Stimulated activated CD4-positive, alpha-beta T cell treated with anti-CD3 and anti-CD28 coated beads, Interleukin-12 subunit alpha, Interleukin-12 subunit beta, amount 100 ng/mL, for 24 hours (primary cell): ENCODE measurements at places on chromosomes 1 and 21.

- DNase-seq, result no peak
Measured at GRCh38 chr1:107934578-107934977, 30.4 kb downstream of the VAV3 start.

DNA sequence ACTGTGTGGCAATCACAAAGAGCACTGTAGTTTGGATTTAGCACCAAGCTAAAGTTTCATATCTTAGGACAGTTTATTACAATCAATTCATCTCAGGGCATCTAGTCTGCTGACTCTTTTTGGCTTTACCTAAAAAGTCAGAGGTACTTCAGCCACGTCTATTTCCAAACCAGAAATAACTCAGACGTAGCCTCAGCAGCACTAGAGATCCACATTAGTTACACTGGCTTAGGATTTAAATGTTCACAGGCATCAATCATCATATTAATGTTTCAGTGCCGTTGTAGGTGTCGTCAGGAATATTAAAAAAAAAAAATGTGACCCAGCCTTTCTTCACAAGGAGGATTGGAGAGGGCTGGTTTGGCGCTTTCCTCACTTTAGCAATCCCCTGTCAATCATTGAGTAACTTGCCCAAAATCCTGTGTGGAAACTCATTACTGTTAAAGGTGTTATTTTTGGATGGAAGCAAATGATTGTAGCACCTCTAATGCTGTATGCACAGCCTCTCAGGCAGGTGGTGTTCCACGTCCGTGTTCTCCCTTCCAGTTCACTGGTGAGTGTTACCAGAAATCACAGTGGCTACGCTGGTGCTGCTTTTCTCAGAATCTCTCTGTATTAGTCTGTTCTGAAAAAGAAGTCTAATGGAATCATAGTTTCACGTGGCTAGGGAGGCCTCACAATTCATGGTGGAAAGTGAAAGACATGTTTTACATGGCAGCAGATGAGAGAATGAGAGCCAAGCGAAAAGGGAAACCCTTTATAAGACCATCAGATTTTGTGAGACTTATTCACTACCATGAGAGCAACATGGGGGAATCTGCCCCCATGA is 45.4 kb downstream of the NEK7 start:
- peak; percentile 4 for DNase-seq

- no peak for DNase-seq
Measured at GRCh38 chr21:46151261-46151988, 4.0 kb downstream of the FTCD start.

- DNase-seq, result peak; percentile 7
Measured at GRCh38 chr1:230972855-230973271, 5.8 kb downstream of the TTC13 start.

DNA sequence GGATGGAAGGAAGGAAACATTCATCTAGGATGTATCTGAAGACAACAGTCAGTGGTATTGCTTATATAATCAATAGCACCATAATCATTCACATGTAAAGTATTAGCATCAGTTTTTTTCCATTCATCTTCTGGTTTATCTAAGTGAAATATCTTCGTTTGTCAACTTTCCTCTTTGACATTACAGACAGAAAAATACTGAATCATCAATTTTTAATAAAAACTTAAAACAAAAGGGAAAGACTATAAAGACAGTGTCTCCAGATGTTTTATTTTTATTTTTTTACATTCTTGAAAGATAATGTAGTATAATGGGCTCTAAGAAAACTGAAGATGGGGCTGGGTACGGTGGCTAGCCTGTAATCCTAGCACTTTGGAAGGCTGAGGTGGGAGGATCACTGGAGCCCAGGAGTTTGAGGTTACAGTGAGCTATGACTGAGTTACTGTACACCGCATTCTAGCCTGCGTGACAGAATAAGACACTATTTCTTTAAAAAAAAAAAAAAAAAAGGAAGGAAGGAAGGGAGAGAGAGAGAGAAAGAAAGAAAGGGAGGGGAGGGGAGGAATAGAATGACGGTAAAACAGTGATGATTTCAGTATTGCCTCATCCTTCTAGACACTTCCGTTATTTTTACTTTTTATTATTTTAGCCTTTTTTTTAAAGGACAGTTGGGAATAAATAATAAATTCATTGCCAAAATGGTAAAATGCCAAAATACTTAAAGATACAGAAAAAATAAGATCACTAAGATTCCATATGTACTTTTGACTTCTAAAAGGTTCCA is 89.5 kb downstream of the NRIP1 start:
- DNase-seq, result no peak

DNA sequence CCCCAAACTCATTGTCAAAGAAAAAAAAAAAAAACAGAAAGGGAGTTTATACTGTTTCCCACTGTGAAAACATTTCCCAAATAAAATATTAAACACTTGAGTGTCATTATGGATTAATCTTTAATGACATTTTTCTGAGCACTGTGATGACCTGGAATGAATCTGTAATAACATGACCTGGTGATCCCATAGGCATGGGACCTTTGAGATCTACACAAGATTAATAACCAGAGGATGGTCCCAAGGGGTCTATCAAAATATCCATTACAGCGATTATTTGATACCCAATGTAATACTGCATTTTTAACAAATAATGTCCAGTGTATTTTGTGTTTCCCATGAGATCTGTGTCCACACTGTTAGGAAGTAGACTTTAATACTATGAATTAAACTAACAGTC is 32.4 kb upstream of the NCAM2 start:
- DNase-seq, result no peak

GRCh38 chr1:117124661-117125060 is 3.1 kb upstream of the TRIM45 start:
- no peak for DNase-seq

DNA sequence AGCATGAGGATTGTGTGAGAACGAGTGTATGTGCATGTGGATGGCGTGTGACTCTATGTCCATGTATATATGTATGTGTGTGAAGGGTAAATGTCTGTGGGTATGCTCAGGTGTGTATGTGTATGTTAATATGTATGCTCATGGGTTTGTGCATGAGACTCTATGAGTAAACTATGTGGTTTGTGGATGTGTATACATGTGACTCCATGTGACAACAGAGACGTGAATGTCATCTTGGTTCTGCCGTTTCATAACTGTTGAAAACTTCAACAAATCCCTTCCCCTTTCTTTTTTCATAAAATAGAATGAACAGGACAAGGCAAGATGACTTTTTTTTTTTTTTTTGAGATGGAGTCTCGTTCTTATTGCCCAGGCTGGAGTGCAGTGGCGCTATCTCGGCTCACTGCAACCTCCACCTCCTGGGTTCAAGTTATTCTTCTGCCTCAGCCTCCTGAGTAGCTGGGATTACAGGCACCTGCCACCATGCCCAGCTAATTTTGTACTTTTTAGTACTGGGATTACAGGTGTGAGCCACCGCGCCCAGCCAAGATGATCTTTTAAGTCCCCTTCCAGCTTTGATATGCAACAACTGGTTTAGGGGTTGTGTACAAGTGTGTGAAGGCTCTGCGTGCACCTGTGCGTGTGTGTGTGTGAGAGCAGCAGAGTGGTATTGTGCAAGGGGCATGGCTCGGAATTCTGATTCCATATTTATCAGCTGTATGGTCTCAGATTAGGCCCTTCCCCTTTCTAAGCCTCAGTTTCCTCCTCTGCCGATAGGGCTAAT is 106.3 kb downstream of the EBNA1BP2 start:
- DNase-seq, result no peak

- DNase-seq, result no peak
Measured at GRCh38 chr1:163427279-163427678, 105.5 kb downstream of the NUF2 start.

DNA sequence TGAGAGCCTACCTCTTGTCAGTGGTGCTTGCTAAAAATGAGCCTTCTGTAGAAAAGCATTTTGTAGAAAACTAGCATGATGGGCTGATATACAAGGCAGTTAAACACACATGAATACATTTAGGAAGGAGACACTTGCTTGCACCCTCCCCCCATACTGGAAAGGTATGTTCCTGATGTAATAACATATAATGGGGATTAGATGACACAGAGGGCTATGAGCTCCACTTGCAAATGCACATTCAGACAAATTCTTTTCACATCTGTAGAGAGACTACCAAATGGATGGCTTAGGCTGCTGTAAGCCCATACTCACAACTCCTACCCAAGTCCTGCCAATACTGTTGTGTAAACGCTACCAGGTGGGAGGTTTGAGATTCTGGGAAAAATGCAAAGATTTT is 634.0 kb downstream of the SMYD3 start:
- no peak for DNase-seq

- no peak for DNase-seq
Measured at GRCh38 chr1:225422795-225423517, 4.9 kb downstream of the LBR start.

GRCh38 chr1:108901106-108901505 is 24.3 kb downstream of the GPSM2 start:
- DNase-seq, result no peak

- no peak for DNase-seq
Measured at GRCh38 chr1:115400891-115401290, 62.8 kb upstream of the NGF start.
